SHP77 (cell line): ENCODE measurements at places on chromosomes 11 and 22.

DNA sequence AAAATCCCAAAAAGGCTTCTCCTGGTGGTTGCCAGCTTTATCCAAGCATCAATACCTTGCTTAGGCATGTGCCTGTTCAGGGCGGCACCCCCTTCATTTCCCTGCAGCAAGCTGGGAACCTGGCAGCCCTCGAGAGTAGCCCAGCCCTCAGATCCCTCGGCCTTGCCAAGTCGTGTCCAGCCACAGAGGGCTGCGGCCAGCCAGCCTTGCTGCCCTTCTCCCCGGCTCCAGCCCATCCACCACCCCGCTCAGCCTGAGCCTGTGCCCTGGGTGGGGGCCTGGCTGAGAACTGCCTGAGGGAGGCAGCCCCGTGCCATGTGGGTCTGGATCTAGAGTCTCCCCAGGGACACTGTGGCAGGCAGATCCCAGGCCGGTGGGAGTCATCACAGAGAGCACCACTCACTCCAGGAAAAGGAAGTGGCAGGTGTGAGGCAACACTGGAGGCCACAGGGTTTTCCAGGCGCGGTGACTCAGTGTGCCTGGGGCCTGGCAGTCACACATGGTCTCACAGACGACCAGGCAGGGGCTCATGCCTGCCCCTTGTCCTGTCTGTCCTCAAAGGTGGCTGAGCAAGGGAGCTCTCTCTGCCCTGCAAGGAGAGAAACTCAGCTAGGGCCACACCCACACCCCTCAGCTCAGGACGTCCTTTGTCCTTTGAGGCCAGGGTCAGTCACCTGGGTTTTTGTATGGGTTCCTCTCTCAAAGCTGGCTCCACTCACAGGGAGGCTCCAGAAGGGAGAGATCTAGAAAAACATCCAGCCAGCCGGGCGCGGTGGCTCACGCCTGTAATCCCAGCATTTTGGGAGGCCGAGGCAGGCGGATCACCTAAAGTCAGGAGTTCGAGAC, 12.2 kb upstream of the CDC42BPG start:
- DNase-seq = no peak

GRCh38 chr11:57476047-57476756, 15.9 kb downstream of the RTN4RL2 start:
- DNase-seq = no peak

- no peak for DNase-seq
Measured at GRCh38 chr11:84476581-84476980, 1150.6 kb downstream of the DLG2 start.

GRCh38 chr11:36684840-36685801, 87.1 kb upstream of the RAG2 start:
- DNase-seq = no peak

- no peak for DNase-seq
Measured at GRCh38 chr11:119000906-119001305, 3.0 kb downstream of the CENATAC start.

DNA sequence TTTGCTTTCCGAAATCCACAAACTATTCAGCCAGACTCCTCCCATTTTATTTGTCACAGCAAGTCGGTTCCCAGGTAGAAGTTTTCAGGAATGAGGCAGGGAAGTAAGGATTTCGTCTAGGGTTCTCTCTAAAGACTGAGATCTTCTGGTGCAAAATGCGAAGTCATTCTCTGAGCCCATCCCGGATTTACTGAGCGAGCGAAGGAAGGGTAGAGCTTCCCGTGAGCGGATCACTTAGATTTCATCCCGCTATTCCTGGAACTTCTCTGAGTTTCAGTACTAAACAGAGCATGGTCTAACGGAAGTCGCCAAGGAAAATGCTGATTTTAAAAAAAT, 3.1 kb upstream of the CALCA start:
- DNase-seq = no peak

- DNase-seq = peak; percentile 5
Measured at GRCh38 chr22:30422481-30423300, 2.9 kb upstream of the MTFP1 start.

DNA sequence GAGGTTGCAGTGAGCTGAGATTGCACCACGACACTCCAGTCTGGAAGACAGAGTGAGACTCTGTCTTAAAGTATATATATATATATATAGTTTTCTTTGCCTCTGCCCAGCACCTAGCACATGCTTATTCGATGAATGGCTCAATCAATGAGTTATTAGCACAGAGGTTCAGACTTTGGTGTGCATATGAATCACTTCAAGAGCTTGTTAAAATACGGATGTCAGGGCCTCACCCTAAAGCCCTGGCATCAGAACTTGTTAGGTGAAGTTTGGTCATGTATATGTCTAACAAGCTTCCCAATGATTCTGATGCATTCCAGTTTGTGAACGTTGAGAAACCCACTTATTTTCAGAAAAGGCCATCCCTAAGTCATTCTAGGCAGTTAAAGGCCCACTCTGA, 21.8 kb upstream of the TMEM86A start:
- no peak for DNase-seq

DNA sequence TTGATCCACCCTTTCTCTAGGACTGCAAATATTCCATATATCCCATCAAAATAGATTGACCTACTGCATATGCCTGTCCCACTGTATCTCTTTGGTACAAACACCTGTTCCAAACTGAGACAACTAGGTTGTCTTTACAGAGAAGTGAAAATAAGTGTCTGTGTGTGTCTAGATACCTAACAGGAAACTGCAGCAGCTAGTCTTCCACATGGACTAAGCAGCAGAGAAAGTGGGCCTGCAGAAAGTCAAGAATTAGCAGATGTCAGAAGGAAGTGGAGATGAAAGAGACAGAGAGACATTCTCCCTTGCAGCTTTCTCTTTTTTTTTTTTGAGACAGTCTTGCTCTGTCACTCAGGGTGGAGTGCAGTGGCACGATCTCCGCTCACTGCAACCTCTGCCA, 3.9 kb upstream of the RAB39A start:
- DNase-seq = no peak

DNA sequence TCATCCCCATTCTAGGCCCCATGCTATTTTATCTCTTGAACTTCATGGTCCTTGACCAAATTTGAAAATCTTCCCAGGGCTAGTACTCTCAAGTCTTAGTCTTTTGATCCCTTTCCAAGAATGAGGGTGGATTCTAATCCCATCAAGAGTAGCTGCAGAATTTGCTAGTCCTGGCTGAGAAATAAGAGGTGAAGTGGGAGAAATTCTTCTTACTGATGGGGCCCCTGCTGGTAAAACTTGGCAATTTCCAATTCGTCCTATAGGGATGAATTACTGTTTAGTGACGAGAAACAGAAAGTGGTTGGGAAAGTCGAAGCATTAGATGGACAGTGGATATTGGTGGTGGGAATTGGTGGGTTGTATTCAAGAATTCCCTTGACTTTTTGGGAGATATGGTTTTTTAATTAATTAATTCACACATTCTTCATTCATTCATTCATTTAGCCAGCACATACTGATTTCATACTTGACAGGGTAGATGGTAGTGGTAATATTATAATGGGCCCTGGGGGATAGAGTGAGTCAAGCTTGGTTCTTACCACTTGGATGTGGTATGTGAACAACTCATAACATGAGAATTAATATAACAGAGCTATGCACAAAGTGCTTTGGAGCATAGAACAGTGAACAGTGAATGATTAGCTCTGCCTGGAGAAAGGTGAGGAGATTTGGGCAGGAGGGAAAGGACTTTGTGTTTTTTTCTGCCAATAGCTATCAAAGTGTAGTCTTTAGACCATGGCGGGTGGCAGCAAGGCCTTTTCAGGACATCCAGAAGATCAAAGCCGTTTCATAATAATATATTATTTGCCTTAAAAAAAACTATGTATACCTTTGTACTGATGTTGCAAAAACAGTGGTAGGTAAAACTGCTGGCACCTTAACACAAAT, 103.8 kb downstream of the STIM1 start:
- DNase-seq = no peak

GRCh38 chr11:9708544-9708943, 44.7 kb downstream of the SWAP70 start:
- DNase-seq = no peak

DNA sequence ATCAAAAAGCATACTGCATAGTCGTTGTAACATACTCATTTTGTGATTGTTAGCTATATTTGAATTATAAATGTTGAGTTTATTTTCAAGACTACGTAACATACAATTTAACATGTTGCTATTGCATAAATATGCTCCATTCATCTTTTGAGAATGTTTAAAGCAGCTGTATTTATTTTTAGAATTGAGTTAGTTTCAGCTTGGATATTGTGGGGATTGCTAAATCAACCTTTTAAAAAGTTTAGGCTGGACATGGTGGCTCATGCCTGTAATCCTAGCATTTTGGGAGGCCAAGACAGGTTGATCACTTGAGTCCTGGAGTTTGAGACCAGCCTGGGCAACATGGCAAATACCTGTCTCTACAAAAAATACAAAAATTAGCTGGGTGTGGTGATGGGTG, 288.1 kb downstream of the DYNC2H1 start:
- DNase-seq = no peak

- DNase-seq = no peak
Measured at GRCh38 chr11:76269661-76270261, 63.5 kb upstream of the WNT11 start.
